ENCODE measurements at places on chromosomes 5 and 9.

DNA sequence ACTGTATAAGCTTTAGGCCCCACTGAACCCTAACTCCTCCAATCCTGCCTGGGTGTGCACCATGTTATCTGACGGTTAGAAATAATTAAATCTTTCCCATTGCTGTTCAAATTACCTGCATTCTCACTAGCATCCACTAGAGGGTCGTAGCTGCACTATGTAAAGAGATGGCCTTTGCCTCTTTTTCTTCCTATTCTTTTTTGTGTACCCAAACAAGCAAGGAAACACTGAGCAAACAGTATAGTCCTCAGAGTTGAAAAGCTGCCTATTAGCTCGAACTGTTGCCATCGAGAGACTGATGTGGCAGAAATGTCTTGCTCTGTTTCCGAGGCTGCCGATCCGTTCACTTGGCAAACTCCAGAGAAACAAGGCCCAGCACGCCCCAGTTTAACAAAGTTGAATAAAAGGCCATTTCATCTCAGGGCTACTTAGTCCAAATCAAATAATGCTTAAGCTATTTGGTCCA, 163.8 kb upstream of the TRPM3 start:
- no peak for DNase-seq

- no peak for DNase-seq
Measured at GRCh38 chr5:20369518-20369885, 381.5 kb upstream of the CDH18 start.

GRCh38 chr5:61020415-61020814, 75.4 kb downstream of the NDUFAF2 start:
- no peak for DNase-seq

GRCh38 chr9:107177857-107178256, 105.2 kb upstream of the RAD23B start:
- no peak for DNase-seq

GRCh38 chr5:32410630-32411029, 33.9 kb downstream of the ZFR start:
- DNase-seq, result no peak

DNA sequence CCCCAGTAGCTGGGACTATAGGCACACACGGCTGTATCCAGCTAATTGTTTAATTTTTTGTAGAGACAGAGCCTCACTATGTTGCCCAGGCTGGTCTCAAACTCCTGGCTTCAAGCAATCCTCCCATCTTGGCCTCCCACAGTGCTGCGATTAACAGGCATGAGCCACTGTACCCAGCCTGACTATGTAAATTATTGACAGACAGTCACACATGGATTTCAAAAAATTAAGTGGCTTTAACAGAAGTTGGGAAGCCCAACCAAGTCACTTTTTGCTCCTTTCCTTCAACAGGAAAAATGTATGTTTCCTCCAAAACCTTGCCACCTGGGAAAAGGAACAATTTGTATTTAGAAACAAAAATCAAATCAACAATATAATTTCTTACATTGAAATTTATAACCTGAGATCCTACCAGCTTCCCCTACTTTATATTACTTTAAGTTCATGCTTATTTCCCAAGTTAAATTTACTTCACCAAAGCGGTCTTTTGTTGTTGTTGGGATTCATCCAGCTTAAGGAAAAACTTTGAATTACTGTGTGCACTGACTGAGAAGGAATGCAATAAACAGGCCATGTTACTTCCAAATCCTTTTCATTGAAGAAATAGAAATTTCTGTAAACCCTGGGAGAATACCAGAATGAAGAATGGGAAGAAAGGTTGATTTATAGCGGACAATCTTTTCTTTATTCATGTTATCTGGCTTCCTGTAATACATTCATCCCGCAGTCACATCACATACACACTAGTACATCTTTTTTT, 8.6 kb downstream of the PCA3 start:
- no peak for DNase-seq

- no peak for DNase-seq
Measured at GRCh38 chr5:135171336-135171735, 137.3 kb upstream of the PITX1 start.

GRCh38 chr5:42995360-42995751, 44.8 kb downstream of the ANXA2R start:
- DNase-seq, result no peak

DNA sequence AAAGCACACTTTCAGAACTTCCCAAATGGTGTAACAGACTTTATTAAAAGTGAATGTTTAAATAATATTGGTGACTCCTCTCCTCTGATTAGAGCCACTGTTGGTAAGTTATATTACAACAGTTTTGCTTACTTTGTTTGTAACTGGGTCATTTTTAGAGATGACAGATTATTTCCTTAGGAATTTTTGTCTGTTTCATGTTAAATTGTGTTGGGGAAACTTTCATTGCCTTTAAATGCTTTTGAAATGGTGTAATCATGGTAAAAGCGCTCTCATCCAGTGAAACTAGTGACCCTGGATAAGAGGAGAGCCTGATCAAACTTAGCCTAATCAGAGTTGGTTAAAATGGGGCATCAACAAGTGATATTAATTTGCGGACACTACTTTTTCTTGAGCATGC, 39.4 kb downstream of the TNPO1 start:
- DNase-seq, result no peak

- DNase-seq, result no peak
Measured at GRCh38 chr5:16865151-16865550, 70.9 kb downstream of the MYO10 start.

DNA sequence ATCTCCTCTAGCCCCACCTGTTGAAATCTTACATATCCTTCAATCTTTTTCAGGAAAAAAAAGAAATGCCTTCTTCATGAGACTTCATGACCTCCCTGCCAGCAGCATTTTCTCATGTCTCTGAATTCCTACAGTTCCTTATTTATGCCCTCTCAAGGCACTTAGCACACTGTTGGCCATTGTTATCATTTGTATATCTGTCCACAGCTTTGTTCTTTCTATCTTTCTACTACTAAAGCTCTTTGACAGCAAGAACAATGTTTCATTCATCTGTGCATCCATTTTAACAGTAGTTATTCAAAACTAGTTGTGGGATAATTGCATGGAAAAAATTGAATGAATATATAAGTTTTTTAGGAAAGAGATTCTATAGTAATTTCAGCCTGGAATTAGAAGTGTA, 20.9 kb upstream of the GZMA start:
- no peak for DNase-seq

GRCh38 chr5:6408260-6408596, 29.9 kb upstream of the MED10 start:
- DNase-seq, result no peak

DNA sequence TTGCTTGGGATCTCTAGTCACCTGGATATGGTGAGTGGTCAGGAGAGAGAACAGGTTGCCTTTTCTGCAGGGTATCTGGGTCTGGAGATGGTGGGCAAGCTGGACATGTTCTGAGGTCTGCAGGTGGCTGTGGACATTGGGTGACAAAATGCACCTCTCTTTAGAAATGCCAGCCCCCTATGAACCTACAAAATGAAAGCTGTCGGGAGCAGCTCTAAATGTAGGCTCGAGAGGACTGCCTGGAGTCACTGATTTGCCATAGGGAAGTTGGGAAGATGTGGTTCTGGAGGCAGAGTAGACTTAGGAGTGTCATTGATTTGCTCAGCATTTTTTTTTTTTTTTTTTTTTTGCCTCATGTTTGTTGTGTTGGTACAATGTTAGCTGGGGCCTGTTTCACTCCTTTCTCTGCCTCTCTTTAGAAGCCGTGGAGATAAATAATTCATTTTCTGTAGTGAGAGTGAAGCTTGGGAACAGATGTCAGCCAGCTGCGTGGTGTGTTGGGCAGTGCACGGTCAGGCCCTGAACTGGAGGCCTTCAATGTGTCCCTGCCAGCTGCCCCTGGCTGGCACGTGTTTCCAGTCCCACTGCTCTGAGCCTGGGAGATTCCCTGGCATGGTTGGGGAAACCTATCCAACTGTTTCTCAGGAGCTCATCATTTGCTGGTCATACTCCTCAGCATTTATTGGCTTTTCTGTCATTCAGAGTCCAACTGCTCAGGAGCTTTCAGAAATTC, 5.4 kb downstream of the RGS3 start:
- DNase-seq, result no peak

DNA sequence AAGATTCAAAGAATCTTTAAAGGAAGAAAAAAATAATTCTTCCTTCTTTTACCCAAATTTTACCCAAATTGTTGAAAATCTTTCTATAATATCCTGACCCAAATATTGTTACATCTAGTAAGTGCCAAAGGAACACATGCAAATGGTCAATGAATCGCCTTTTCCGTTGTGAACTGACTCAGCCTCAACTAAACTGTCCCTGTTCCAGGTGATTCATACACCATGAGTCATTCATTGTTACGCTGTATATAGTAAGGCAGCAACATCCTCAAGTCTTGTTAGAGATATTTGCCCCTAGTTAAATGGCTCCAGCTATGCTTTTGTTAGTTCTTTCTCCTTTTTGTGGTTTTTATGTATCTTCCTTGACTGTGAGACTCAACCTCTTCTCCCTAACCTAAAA, 9.7 kb downstream of the PTGER4 start:
- DNase-seq, result no peak

DNA sequence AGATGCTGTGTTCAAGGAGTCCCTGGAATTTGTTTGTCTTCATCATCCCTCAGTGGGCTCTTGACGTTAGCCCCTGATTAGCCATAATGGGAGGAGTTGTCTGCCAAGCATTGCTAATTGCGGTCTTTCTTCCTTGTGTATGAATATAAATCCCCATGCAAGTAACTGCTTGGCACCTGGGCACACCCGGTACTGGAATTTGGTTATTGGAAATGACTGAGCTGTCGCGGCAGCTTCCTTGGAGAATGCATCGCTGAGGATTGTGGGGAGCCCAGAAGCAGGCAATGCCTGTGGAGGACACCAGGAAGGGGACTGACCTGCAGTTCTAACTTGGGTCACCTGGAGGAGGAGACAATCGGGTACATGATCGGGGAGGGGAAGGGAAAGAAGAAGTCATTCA, 53.3 kb upstream of the CTSL start:
- DNase-seq, result no peak

DNA sequence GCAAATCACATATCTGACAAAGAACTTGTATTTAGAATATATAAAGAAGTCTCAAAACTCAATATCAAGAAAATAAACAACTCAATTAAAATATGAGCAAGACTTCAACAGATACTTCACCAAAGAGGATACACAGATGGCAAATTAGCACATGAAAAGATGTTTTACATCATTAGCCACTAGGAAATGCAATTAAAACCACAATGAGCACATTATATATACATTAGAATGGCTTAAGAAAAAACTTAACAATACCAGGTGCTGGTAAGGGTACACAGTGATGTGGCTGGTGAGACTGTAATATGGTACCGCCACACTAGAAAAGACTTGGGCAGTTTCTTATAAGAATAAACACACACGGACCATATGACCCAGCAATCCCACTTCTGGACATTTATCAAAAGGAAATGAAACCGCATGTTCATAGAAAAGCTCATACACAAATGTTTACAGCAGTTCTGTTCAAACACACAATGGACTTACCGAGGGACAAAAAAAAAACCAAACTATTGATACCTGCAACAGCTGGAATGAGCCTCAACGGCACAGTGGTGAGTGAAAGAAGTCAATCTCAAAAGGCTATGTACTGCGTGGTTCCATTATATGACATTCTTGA, 27.6 kb downstream of the SEMA4D start:
- DNase-seq, result no peak

DNA sequence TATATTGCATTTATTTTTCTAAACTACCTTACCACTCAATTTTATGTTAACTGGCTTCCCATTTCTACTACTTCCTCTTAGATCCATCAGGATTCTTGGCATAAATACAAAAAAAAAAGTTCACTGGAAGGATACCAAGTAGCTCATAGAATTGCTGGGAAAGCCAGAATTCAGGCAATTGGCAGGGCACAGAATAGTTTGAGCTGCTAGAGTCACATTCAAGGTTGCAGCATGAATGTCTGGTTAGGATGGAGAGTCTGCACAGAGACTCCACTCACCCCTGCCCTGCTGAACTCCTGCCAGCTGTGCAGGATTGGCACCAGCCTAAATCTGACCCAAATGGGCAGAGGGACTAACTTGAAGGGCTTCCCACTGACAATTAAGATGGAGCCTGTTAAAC, 4.9 kb upstream of the AMACR start:
- DNase-seq, result no peak
